NT2/D1 (cell line): ENCODE measurements at places on chromosomes 16 and 17.

- DNase-seq: no peak
These were observed 483.1 kb upstream of the ZFHX3 start for GRCh38 chr16:73531021-73531420.

GRCh38 chr17:4836221-4836620 lies 3.1 kb downstream of the MINK1 start:
- DNase-seq: no peak

GRCh38 chr16:64172652-64173051 lies 949.2 kb downstream of the CDH11 start:
- no peak for DNase-seq

GRCh38 chr17:67490471-67490870 lies 113.4 kb downstream of the PITPNC1 start:
- DNase-seq: peak; percentile 39

GRCh38 chr17:66963909-66964771 lies at the start of gene CACNG4:
CACNG4 (plus strand) TSS chr17:66964707; CDS start chr17:66964912, 205 bp downstream.
- no peak for DNase-seq

DNA sequence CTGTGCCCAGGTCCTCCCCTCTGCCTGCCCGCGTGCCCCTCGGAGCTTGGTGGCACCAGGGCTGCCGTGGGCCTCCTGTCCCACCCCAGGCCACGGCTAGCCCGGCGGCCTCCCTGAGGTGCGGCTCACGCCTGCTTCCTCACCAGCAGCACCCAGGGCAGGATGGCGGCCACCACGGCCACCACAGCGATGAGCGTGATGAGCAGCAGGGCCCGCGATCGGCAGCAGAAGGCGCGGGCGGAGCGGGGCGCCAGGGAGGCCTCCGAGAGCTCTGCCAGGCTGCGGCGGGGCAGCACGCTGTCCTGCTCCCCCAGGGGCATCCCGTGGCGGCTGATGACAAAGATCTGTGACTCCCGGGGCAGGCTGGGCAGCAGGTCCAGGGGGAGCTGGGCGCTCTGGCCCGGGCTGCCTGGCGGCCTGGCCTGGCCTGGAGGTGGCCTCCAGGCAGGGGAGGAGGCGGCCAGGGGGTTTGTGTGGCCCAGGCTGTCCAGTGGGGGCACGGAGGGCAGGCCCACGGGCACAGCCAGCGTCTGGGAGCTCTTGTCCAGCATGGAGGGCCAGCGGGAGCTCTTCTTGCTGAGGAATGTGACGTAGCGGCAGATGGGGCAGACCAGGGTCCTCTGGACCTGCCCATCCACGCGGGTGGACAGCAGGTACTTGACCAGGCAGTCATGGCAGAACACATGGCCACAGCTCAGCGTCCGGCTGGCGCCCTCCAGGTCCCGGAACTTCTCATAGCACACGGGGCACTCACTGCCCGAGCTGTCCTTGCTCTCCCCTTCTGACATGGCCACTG lies 4.8 kb downstream of the RNF222 start:
- no peak for DNase-seq

DNA sequence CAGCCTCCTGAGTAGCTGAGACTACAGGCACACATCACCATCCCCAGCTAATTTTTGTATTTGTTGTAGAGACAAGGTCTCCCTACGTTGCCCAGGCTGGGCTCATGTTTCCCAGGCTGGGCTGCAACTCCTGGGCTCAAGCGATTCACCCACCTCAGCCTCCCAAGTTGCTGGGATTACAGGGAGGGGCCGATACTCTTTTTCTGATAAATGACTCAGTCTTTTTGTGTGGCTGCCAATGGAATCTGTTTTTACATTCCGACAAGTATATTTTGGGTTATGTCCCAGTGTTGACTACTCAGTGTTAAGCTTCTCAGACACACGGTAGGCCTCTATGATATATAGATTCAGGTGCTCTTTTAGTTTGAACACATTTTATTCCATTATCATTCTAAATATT lies 58.1 kb downstream of the SLFN11 start:
- DNase-seq: no peak

GRCh38 chr16:68227850-68228553 lies 7.9 kb downstream of the ESRP2 start:
- DNase-seq: no peak

DNA sequence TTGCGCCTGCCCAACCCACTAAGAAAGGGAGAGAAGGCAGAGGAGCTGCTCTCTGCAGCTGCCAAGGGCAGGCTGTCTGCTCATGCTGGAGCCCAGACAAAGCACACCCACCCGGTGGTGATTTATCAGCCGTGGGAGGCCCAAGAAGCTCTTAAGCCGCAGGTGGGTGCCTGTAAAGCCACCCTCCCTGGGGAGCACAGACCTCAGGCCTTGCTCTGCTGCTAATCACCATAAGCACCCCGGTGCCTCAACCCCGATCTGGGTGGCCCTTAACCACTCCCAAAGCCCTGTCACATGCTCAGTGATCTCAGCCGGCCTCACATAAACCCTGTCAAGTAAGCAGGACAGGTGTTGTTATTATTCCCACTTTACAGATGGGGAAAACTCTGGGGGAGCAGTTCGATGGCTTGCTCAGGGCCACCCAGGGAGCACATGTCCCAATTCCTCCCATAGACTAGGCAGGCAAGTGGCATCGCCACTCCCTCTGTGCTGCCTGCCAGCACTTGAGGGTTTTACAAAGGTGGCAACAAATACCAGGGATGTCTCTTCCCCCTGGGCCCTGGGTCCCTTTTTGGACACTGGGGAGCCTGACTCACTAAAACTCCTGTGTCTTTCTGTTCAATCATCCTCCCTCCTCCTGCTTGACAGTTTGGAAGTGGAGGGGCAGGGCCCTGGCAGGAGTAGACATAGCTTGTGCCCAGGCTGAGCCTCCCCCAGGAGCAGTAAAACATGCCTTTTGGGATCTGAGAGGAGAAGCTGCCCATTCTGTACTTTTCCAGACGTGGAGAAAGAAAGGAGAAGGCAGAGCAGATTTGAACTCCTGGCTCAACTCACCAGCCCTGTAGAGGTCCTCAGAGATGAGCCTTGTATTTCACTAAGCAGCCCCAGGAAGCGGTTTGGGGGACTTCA lies 299.3 kb downstream of the SOX9 start:
- no peak for DNase-seq

DNA sequence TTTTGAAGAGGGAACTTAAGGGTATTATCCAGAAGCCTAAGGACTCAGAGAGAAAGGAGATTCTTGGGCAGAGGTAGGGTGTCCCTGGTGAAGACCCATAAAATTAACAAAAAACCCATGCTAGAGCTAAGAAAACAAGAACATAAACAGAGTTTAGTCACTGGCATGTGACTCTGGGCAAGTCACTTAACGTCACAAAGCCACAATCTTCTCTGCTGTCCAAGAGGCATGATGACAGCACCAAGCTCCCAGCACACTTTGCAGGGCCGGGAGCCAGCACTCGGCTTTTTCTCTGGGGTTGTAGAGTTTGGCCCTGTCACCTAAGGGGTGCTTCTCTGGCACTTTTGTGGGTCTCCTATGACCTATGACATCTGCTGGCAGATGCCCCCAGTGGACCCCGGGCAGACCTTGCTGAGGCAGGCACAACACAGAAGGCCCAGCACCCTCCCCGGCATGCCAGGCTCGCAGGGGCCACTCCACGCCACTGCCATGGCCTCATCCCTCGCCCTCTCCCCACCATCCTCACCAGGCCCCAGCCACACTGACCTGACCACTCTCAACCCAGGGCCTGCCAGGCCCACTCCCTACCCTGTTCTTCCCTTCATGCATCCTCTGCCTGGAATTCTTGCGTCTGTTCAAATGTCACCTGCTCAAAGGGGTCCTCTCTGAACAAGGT lies 69.8 kb downstream of the DYNLRB2 start:
- no peak for DNase-seq

GRCh38 chr17:5631958-5632590 lies 47.8 kb upstream of the NLRP1 start:
- DNase-seq: no peak

DNA sequence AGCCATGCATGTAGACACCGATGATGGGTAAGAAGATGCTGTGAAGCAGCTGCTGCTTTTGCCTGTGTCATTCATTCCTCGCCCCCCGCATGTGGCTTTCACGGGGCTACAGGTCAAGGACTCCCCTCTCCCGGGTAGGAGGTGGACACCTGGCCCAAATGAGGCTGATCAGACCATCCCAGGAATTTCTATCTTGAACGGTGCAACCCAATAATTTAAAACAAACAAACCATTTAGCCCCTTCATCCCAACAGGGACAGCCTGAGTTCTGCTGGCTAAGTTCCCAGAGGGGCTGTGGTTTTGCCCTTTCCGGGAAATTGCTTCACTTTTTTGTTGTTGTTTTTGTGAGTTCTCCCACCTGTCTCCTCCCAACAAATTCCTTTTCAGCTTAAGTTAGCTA lies 137.7 kb upstream of the CDH5 start:
- no peak for DNase-seq

DNA sequence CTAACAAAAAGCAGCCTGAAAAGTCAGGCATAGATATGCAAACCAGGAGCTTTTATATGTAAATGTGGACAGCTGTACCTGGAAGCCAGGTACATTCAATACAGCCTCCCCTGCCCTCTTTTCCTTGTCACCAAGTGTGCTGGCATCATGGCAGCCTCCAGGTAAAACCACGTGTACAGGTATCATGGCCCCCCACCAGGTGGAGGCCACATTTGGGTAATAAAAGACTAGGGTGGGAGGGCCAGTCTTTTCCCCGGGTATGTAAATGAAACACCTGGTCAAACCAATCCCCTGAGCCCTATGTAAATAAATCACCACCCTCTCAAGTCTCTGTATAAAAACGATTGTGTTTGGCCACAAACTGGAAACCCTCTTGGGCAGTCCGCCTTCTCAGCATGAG lies 226.4 kb upstream of the GOT2 start:
- no peak for DNase-seq

- no peak for DNase-seq
These were observed 55.0 kb downstream of the MEAK7 start for GRCh38 chr16:84449156-84450140.

DNA sequence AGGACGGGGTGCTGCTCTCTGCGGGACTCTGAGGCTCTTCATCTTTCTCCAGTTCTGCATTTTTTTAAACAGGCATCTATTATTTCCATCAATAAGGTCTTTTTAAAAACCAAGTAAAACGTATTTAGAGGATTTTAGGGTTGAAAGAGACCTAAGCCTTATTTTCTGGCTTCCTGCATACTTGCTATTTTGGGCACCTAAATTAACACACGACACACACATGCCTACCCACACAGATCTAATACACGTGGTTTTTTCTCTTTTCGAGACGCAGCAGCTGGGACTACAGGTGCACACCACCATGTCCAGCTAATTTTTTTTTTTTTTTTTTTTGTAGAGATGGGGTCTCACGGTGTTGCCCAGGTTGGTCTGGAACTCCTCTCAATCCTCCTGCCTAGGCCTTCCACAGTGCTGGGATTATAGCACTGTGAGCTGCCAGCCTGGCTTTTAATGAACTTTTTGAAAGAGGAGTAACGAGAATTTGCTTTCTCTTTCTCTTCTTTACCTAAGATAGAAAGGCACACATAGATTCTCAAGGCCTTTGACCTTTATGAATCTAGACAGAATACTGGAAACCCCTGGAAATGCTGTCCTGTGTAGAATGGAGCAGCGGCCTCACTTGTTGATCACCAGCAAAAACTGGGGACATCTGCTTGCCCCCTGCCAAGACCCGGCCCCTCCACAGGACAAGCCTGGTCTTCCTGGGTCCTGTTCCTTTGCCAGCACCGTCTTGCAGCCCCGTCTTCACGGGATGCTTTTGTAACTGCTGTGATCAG lies 13.8 kb downstream of the DNAAF8 start:
- no peak for DNase-seq

DNA sequence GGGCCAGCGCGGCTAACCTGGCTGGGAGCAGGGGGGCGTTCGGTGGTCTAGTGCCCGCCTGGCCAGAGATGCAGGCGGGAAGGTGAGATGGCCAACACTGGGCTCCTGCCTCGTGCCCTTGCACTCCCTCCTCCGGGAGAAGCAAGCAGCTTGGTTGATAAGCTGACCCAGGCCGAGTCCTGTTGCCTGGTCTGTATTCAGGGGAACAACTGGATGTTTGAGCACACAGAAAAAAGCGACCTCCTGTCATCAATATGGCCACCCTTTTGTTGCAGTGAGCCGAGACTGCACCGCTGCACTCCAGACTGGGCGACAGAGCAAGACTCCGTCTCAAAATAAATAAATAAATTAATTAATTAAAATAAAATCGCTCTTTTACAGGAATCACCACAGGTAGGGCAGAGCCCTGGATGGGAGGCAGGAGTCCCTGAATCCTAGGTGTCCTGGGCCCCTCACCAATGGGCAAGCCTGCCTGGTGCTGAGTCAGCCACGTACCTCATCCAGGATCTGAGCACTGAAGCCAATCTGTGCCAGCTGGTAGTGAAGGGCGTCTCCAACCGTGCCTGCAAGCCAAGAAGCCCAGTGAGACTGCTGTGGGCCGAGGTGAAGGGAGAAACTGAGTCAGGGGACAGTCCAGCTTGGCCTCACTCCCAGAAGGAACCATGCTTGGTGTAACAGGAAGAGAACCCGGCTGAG lies 31.8 kb downstream of the HASPIN start:
- no peak for DNase-seq
